Natural killer cell treated with Interleukin-12 subunit alpha and Interleukin-12 subunit beta and Interleukin-15 and Interleukin-18, amount 100 ng/mL, for 72 hours (primary cell): ENCODE measurements at places on chromosomes 2 and 18. TPM values are rescaled to one million over a fixed set of nuclear protein-coding genes. Genes with fewer than 3 reads are reported as not detected.

The MC4R gene
- not detected for total RNA-seq

The GALNT13 gene
- not detected for total RNA-seq

The TMBIM1 gene
- total RNA-seq: 42.8 TPM

The SLC35F6 gene
- 15.5 TPM for total RNA-seq

The CCDC141 gene
- total RNA-seq: 0.24 TPM

The TCF4 gene
- 10.3 TPM for total RNA-seq

The GALNT1 gene
- 72.7 TPM for total RNA-seq

The PFN4 gene
- 1.2 TPM for total RNA-seq

The CFAP221 gene
- not detected for total RNA-seq

The MAP3K20 gene
- 76.8 TPM for total RNA-seq

The FKBP7 gene
- 2.1 TPM for total RNA-seq

The CCDC102B gene
- total RNA-seq: 1.5 TPM

The TMEM150A gene
- 4.7 TPM for total RNA-seq

The ZBTB7C gene
- not detected for total RNA-seq

The UNC80 gene
- total RNA-seq: not detected

The AGAP1 gene
- total RNA-seq: 5.2 TPM

The NFATC1 gene
- 22.3 TPM for total RNA-seq

The RAB11FIP5 gene
- total RNA-seq: 15.7 TPM

The IL18RAP gene
- 159 TPM for total RNA-seq

The EFHD1 gene
- 0.24 TPM for total RNA-seq

The COL5A2 gene
- total RNA-seq: 0.14 TPM

The GAD1 gene
- total RNA-seq: not detected

The RAMP1 gene
- total RNA-seq: 7.4 TPM

The ALLC gene
- total RNA-seq: not detected

The COA5 gene
- 21.4 TPM for total RNA-seq

The GAL3ST2 gene
- total RNA-seq: 2.8 TPM

The PMAIP1 gene
- total RNA-seq: 48.8 TPM

The ACAA2 gene
- 125 TPM for total RNA-seq

The UGT1A7 gene
- not detected for total RNA-seq

The WNT10A gene
- not detected for total RNA-seq

The ASPRV1 gene
- 0.55 TPM for total RNA-seq

The DSC3 gene
- total RNA-seq: not detected

The DPP4 gene
- total RNA-seq: 102 TPM

The ARHGEF33 gene
- total RNA-seq: 0.28 TPM

The LINC00305 gene
- not detected for total RNA-seq

The MC2R gene
- total RNA-seq: not detected

The ABHD1 gene
- total RNA-seq: not detected

The SERPINB10 gene
- total RNA-seq: not detected

The KCNK3 gene
- not detected for total RNA-seq

The KCNJ3 gene
- total RNA-seq: not detected

The AQP12A gene
- total RNA-seq: not detected

The KCNE4 gene
- not detected for total RNA-seq

The ANKRD44 gene
- total RNA-seq: 307 TPM

The POLR1A gene
- total RNA-seq: 51.7 TPM

The GALR1 gene
- not detected for total RNA-seq

The TUBA4B gene
- not detected for total RNA-seq

The RRM2 gene
- total RNA-seq: 375 TPM

The INHA gene
- not detected for total RNA-seq

The TEX44 gene
- not detected for total RNA-seq
